Kidney capillary endothelial cell (primary cell): ENCODE measurements at places on chromosomes 1 and 21.
A peak's percentile ranks its signal among the peaks of the same experiment; 100 is the strongest.

GRCh38 chr21:14520535-14520934 lies 25.6 kb downstream of the SAMSN1 start:
- DNase-seq = no peak

DNA sequence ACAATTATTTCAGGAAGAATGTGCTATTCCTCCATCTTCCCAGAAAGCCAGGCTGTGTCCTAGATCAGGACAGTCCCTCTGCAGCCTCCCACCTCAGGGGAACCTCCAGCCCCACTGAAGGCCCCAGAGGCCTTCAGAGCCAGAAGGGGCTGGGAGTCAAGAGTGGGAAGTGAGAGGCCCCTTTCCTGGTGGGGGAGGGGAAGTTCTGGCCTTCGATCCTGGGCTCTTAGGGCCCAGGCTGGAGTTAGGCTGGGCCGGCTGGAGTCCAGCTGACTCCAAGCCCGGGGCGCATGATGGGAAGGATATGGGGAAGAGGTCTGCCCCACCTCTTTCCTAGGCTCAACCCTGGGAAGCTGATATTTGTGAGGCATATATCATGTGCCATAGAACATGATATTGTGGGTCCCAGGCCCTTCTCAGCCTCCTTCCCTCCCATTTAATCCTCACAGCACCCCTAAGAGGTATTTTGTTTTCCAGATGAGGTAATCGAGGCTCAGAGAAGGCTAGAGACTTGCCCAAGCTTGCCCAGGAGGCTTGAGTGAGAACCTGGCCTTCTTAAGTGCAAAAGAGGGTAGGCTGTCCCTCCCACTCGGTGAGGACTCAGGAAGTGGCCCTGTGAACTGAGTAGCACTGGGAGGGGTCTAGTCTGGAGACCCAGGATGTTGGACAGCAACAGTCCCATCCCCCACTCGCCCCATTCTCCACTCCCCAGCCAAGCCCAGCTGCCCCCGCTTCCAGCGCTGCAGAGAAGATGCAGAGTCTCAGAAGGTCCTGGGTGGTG lies 18.6 kb upstream of the HSPG2 start:
- no peak for DNase-seq

DNA sequence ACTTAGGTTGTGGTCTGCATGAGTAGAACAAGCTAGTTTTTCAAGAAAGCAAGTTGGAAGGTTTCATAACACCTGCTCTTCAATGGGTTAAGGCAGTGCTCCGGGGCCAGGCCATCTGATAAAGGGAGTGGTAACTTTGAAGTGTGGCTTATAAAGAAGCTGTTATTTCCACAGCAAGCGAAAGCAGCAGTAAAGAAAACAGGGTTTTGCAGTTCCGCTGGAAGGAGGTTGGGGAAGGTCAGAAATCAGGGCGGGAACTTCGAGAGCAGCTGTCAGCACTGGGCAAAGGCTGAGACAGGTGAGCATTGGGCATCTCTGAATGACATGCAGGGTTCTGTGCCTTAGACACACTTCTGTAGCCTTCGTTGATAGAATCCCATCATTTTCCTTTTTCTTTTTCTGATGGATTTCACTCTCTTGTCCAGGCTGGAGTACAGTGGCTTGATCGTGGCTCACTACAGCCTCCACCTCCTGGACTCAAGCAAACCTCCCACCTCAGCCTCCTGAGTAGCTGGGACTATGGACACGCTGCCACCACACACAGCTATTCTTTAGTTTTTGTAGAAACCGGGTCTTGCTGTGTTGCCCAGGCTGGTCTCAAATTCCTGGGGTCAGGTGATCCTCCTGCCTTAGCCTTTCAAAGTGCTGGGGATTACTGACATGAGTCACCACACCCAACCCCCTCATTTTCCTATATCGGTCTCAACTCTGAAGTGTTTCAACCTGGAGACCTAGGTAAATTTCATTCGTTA lies 20.5 kb downstream of the TMEM51 start:
- DNase-seq = no peak

DNA sequence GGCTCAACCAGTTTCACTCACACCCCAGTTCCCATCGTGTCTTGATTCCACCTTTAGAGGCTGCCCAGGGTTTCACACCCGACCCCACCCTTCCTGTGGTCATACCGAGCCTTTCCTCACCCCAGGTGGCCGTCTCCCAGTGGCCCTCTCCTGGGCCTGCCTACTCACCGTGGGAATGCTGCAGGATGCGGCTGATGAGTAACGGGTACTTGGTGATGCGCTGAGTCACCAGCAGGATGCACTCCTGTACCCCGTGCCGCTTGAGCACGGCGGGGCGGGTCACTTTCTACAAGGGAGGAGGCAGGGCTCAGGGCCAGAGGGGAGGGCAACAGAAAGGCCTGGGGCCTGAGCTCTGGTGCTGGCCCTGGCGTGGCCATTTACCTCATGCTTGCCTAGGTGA lies 16.4 kb downstream of the ARHGEF2 start:
- peak; percentile 94 for DNase-seq

DNA sequence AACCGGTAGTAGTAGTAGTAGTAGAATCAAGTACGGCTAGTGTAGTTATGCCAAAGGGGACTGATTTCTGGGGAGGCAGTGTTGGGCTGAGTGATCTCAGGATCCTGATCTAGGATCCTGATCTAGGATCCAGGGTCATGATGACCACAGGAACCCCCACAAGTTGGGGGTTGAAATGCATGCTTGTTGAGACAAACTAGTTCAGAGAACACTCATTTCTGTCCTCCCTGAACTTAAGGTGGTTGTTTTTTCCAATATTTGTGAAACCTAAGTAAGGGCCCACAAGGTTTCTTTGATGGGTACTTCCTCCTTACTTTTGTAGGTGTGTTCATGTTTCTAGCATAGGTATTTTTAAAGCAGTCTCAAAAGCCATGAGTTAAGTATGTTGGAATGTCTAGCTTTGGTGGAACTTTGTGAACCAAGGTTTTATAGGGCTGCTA lies 33.9 kb upstream of the PDC start:
- DNase-seq = no peak

DNA sequence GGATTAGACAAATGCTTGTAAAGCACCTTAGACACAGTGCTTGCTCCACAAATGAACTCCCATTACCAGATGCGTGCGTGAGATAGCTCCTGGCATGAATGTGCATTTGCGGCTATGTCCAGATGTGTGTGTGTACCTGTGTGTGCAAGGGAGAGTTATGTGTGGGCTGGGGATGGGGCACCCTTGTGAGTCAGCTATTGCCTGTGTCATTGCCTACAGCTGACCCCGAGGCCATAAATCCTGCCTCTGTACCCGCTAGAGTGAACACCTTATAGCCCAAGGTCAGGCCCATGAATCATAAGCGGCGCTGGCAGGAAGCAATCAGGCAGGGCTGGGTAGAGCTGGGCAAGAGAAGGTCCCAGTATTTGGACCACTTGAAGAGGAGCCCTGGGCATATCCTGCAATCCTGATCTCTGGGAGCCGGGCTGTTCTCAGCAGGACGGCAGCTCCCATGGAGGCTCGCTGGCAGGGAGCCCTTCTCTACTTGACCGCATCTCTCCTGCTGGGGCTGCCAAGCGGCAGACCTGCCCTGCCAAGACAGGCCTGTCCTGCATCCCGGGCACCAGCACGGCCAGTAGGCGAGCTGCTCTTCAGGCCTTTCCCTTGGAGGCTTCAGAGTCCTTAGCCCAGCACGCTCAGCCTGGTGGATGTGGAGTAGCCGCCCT lies 86.4 kb downstream of the TMEM53 start:
- no peak for DNase-seq

GRCh38 chr1:222769971-222770620 lies 33.1 kb downstream of the FAM177B start:
- DNase-seq = no peak

DNA sequence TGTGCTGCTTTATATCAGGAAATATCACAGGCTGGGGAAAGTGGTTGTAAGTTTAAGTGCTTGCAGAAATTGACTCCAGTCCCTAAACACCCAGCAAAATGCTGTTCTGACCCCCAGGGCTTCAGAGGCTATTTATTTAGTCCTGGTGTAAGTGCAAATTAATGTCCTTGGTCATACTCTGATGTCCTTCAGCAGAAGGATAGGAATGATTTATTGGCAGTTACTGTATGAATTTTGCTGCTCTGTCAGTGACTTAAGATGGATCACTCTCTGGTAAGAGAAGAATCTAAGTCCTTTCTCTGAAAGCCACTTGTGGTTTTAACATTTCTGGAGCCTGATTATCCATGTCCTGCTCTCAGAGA lies 21.9 kb downstream of the FAM20B start:
- no peak for DNase-seq

DNA sequence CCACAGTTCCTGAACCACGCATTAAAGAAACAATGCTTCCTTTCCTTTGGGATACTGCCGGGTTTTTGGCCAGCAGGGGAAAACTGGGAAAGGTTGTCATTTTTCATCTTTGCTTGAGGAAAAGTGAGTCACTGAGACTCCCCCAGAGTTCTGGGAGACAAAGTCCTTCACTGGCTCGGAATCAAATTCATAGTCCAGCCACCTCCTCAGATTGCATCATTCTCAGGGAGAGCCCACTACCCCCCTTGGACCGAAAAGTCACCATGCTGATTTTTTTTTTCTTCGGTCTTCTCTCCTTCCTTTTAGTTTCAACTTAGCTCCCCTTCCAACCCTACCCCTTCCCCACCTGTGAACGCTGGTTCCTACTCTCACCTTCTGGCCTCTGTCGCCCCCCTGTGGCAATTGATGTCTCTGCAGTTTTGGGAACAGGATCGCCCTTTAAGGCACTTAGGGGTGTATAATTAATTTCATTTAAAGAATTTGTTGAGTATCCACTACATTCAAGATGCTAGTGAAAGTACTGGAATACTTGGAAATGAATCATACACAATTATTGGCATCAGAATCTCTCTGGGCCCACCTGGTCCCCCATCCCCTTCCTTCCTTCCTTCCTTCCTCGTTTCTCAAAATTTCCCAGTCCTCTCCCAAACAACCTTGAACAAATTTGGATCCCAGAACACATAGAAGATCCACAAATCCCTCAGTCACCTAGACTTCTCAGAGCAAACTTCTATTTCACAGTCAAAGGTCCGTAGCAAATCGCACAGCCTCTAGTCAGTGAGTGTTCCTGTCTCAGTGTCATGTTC lies 6.9 kb downstream of the ACKR1 start:
- peak; percentile 10 for DNase-seq

- DNase-seq = no peak
Observed at GRCh38 chr1:20400341-20401177, 85.5 kb downstream of the CAMK2N1 start.

DNA sequence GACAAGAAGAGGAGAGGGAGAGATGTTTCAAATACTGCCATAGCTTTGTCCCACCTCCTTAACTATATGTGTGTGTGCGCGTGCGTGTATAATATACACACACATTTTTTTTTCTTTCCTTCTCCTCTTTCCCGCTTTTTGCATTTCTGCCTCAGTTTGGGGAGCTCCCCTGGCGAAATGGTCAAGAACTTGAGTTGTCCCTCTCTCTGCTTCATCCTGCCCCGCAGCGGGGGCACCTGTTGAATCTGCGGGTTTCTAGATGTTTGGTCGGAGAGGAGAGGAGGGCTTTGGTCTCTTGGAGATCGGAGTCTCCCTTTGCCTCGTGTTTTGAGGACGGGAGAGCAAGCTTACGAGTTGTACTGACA lies 504 bp downstream of the SCCPDH start:
- no peak for DNase-seq

GRCh38 chr1:116462722-116463121 lies 89.7 kb downstream of the ATP1A1 start:
- no peak for DNase-seq

- no peak for DNase-seq
Observed at GRCh38 chr1:241631674-241632073, 8.5 kb downstream of the CHML start.
